ENCODE measurements at places on chromosomes 11 and 22.

GRCh38 chr11:63870351-63871140, 31.6 kb downstream of the MARK2 start:
- DNase-seq, result peak; percentile 44

DNA sequence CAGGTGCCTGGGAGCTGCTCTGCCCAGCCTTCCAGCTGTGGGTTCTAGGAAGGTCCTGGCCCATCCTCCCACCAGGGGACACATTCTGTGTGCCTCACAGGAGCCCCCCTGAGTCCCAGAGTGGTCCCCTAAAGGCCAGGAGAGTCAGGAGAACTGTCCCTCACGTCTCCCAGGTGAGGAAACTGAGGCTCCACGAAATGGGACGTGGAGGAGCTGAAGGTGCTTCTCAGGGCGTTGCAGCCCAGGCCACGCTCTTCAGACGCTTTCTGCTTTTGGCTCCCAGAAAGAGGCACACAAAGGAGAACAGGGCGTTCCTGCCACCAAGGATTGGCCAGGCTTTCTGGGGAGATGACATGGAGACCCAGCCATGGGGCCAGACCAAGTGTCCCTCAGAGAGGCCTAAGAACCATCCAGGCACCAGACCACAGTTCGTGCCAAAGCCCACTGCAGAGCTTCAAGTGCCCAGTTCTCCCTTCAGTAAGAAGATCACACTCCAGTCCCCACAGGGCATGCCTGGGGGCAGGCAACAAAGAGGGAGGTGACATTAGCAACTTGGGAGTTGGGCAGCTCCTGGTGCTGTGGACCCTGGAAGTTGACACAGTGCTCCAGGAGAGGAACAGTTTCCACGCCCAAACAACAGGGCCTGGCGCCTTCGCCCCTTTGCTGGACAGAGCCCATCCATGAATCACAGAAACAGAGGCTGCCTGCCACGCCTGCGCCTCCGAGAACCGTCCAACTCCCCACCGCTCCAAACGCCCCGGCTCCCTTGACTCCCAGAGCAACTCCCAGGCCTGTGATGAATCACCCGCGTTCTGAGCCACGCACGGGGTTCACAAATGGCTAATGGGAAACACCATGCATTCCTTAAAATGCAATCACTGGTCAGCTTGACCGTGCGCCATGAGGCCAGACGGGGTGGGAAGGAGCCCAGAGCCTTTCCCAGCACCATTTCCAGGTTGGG, 589.2 kb downstream of the BRD1 start:
- DNase-seq, result no peak

DNA sequence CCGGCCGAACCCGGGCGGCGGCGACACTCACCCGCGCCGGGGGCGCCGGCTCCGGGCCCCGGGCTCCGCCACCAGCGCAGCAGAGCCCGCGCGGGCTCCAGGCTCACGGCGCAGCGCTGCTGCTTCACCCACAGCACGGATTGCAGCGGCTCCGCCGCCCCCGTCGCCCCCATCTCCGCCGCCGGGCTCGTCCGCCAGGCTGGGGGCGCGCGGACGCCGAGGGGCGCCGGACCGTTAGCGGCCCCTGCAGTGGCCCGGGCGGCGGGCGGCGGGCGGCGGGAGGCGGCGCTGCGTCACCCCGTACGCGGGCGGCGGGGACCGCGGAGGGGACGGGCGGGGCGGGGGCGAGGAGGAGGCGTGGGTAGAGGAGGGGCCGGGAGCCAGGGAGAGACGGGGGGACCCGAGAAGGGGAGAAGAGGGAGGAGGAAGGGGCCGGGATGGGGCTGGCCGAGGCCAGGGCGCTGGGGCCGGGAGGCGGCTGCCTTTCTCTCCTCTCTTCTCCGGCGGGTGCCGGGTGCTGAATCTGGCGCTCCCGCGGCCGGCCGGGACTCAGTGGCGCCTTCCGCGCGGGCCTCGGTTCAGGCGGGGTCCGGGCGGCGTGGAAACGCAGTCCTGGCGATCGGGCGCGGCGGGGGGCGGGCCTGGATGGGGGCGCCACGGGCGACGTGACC, at the start of gene CERK:
CERK (minus strand) TSS at position 277 of the 671 bp plus-strand sequence; CDS start at position 173, 104 bp downstream.
- DNase-seq, result peak; percentile 76

GRCh38 chr11:62724171-62724570, 3.1 kb downstream of the HNRNPUL2 start:
- DNase-seq, result no peak

DNA sequence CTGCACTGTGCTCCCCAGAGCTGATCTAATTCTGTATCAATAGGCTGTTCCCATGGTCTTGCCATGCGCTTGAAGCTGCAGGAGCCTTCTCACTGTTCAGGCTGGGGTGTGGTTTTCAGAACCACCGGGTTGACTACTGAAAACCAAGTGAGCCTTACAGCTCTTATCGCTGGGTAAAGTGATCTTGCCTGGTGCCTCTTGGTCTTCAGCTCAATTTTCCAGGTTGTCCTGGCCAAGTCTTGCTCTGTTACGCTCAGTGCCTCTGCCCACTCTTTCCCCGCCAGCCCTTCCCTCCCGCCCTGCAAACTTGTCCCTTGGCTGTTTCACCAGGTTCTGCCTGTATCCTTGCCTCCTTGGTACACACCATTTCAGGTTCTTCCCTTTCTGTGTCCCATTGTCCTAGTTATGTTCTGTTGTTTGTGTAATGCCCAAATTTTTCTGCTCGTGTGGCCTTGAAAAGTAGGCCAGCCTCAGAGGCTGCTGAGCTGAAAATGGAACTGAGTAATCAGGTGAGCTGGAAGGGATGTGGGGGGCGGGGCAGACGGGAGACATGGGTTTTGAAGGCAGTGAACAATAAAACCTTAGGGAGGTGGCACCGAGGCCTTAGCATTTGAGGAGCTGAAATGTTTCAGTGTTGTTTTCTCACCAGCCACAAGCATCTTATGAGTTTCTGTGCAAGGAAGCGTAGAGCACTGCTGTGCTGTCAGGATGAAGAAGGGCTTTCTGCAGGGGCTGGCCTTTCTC, 11.2 kb downstream of the PEX26 start:
- DNase-seq, result peak; percentile 60

DNA sequence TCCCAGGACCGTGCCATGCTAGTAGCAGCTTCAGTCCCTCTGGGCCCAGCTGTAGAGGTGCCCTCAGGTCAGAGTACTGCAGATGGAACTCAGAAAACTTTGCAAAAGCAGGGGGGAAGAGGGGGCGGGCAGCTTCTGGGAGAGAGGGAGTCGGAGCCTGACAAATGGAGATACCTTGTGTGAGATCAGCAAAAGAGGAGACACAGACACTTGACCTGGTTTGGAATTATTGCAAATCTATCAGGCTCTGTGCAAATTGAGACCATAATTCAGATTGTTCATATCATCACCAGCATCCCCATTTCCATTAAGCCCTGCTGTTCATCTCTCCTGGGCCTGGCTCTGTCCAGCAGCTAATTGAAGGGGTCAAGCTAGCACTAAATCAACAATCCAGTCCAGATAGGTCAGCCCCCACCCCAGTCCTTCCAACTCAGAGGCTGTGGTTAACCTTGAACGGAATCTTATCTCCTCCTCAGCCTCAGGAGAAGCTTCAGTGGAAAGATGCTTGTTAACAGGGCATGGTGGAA, 292.6 kb upstream of the PLET1 start:
- DNase-seq, result no peak

DNA sequence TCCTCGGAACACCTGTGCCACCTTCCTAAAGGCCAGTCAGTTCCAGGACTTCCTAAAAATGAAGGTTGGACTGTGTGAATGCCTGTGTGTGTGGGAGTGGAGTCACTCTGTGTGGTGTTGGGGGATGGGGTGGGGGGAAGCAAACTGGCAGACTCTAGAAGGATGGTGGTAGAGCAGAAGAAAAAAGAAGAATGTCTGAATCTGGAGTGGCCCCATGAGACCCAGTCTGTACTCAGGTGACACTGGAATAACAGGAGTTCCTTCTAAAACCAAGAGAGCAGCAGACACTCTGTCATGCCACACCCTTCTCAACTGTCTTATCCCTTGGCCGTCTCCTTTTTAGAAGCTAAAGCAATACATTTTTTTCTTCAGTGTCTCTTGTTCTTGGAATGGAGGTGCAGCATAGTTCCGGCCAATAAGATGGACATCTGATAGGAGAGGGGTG, 82.9 kb downstream of the MAML2 start:
- DNase-seq, result no peak

- DNase-seq, result no peak
Measured at GRCh38 chr22:29458551-29458950, 20.2 kb downstream of the RFPL1 start.

- no peak for DNase-seq
Measured at GRCh38 chr22:31243339-31244045, 31.4 kb downstream of the LIMK2 start.

GRCh38 chr11:111359223-111360149, 19.6 kb downstream of the POU2AF1 start:
- peak; percentile 39 for DNase-seq

GRCh38 chr22:40107244-40107643, 70.5 kb upstream of the TNRC6B start:
- DNase-seq, result no peak

GRCh38 chr11:111454561-111455192, 57.5 kb downstream of the BTG4 start:
- DNase-seq, result peak; percentile 88

GRCh38 chr11:2885678-2886081, at the start of gene CDKN1C:
Gene CDKN1C (minus strand): TSS chr11:2885775. CDS start chr11:2885456, 319 bp downstream.
- peak; percentile 87 for DNase-seq

DNA sequence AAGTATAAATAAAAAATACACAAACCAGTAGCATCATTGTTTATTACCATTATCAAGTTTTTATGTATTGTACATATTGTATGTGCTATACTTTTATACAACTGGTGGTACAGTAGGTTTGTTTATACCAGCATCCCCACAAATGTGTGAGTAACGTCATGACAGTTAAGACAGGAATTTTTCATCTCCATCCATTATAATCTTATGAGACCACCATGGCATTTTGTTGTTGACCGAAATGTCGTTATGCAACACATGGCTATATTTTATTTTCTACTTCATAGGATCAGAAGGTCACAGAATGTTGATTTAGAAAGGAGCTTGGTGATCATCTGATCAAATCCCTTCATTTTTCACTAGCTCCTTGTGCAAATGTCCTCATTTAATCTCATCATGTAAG, 170.9 kb upstream of the NCAM1 start:
- DNase-seq, result no peak

DNA sequence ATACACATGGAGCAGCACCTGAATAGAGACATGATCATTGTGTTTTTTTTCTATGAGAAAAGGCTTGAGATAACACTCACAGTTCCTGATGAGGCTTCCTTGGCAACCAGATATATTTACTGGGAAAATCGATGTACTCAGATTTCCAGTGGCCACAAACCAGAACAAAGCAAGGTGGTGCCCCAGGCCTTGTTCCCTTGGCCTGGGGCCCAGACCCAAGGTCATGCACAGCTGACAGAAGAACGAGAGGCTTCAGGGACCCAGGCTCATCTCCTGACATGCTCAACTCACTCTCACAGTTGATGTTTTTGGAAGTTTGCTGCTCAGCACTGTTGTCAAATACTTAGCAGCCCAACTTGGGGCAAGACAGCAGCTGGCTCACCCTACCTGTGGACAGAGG, 281.8 kb downstream of the NTM start:
- no peak for DNase-seq

GRCh38 chr11:72962084-72962483, 147.9 kb downstream of the ATG16L2 start:
- DNase-seq, result no peak

- peak; percentile 82 for DNase-seq
Measured at GRCh38 chr11:75706260-75706729, 11.3 kb upstream of the MOGAT2 start.

- peak; percentile 41 for DNase-seq
Measured at GRCh38 chr22:30246814-30247376, 336 bp upstream of the LIF start.

DNA sequence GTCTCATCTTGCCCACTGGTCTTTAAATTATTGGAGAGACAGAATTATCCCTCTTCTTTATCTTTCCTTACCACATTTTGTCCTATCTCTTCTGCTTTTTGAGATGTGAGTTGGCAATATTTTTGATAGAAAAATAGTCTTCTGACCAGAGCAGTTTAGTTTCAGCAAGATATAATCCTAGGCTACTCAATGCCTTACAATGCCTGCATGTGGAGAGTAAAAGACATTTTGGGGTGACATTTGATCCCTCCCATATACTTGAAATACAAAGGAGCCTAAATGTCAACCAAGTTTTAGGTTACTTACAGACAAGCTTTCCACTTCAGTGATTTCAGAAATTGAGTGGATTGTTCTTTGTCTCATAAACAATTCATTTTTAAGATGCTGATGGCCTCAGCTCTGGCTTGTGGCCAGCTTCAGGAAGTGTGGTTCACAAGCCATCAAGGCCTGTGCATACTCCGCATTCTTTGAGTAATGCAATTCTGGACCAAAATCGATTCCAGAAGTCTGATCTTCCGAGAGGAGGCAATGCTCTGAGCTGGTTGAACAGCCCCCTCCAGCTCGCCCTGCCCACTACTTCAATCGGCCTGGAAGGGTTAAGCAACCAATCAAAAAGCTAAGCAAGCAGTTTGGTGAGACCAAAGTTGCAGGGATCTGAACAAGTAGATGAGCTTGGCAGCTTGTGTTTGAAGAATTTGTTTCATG, 274.4 kb downstream of the BLID start:
- no peak for DNase-seq

DNA sequence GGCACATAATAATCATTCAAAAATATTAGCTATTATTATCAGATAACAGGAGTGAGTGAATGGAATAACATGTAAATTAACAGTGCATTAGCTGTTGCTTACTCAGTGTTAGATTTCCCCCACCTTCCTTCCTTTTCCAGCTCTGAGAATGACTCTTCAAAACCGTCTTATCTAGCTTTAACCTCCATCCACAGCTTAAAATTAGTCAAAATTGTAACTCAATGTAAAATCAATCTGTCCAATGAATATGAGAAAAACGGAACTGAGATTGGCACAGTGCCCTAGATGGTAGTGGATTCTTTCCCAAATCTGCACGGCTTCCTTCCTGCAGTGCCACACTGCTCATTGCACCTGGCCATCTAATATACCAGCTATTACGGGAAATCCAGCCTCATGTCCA, 156.8 kb upstream of the BDNF start:
- DNase-seq, result no peak

DNA sequence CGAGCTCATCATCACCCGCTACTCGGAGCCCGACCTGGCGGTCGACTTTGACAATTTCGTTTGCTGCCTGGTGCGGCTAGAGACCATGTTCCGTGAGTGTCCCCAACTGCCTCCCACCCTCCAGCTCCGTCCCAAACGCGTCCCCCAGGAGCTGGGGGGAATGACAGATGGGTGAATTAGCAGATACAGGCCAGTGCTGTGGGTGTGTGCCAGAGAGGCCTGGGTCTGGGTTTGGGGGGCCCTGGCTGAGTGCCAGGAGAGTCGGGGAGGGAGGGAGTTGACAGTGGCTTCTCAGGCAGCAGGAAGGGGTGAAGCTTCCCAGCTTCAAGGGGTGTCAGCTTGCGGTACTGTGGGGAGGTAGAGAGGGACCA, 28.6 kb downstream of the CAPN1 start:
- no peak for DNase-seq
